ENCODE measurements at places on chromosomes 5 and 9.

- DNase-seq: no peak
Observed at GRCh38 chr9:84711398-84711777, 41.9 kb downstream of the NTRK2 start.

DNA sequence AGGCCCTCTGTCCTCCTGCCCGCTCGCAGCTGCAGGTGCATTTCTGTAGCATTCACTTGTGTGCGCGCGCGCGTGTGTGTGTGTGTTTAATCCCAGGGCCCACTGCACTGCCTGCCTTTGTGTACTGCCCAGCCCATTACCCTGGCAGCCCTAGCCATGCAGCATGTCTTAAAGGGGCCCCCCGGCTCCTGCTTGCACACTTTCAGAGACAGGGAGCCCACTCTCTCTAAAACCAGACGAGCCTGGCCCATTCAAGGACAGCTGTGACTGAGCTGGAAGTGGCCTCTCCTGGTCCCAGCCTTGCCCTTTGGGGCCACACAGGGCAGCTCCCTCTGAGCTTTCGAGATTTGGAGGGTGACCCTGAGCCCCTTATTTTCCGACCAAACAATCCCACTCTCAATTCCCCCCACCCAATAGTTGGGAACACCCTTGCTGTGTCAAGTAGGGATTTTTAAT is 98.9 kb downstream of the DAB2IP start:
- DNase-seq: no peak

GRCh38 chr5:121748686-121749085 is 103.0 kb upstream of the FTMT start:
- no peak for DNase-seq

DNA sequence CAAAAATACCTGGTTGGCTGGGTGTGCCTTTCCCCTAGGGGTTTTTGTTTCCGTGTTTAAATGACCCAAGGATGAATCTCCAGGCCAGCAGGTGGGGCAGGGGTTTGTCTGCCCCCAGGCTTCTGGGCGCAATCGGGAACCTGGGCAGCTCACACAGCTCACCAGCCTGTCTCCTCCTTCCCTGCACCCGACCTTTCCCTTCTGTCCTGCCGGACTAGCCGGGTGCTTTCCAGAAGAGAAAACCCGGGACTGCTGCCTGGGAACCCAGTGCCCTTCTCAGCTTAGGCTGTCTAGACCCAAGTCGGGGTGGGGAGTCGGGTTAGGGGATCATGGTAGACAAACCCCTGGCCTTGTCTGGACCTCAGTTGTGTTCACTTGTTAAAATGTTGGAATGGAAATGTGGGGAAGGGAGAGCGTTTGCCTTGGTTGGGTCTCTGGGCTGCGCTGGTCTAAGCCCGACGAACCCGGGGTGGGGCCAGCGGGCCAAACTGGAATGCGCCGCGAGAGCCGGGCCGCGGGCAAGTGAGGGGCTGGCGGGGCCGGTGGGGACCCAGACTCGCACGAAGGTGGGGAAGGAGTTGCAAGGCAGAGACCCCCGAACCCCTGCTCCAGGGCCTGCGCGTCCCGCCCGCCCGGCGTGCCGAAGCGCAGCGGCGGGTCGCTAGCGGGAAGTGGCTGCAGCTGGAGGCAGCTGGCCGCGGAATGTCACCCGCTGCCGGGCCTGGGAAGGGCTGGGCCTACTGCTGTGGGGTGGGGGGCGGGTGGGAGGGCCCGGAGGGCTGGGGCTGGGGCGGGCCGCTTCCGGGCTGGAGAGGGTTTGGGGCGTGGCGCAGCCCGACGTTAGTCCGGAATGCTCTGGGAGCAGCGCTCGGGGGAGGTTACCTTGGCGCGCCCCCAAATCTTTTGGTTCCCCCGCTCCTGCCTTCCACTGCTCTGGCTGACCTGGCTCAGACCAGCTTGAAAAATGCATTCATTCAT is 84.6 kb downstream of the DAB2IP start:
- no peak for DNase-seq

DNA sequence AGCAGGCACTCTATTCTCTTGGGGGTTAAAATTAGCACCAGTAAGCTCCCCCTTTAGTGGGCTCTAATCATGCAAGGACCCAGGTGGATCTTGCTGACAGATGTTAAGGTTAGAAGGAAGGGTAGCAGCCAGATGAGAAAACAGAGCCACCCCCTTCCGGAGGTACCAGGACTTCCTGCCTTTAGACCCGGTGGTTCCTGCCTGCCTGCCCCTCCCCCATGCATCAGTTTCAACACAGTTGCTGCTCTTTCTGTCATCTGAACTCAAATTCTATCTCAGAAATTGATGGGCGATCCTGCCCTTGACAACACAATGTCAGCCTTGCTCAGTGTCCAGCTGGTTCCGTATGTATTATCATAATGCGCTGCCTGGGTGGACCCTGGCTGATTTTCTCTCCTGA is 287.3 kb downstream of the EBF1 start:
- no peak for DNase-seq
